ENCODE measurements at places on chromosomes 6 and 20.

- DNase-seq = no peak
Observed at GRCh38 chr20:42429761-42430458, 759.8 kb downstream of the PTPRT start.

GRCh38 chr6:36774331-36774730, 64.9 kb downstream of the CPNE5 start:
- DNase-seq = no peak

GRCh38 chr20:25252686-25253421, 5.0 kb downstream of the PYGB start:
- DNase-seq = no peak

- no peak for DNase-seq
Observed at GRCh38 chr6:145948328-145948727, 15.8 kb downstream of the SHPRH start.

DNA sequence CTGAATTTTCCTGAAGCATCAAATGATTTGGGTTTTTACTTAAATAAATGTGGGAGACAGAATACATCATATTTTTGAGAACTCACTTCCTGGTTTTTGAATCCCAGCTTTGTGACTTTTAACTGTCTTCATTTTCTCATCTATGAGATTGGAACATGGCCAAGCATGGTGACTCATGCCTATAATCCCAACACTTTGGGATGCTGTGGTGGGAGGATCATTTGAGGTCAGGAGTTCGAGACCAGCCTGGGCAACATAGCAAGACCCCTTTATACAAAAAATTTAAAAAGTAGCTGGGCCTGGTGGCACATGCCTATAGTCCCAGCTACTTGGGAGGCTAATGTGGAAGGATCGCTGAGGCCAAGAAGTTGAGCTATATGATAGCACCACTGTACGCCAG, 122.3 kb downstream of the QKI start:
- DNase-seq = no peak

- no peak for DNase-seq
Observed at GRCh38 chr6:118263921-118264486, 284.1 kb upstream of the PLN start.

DNA sequence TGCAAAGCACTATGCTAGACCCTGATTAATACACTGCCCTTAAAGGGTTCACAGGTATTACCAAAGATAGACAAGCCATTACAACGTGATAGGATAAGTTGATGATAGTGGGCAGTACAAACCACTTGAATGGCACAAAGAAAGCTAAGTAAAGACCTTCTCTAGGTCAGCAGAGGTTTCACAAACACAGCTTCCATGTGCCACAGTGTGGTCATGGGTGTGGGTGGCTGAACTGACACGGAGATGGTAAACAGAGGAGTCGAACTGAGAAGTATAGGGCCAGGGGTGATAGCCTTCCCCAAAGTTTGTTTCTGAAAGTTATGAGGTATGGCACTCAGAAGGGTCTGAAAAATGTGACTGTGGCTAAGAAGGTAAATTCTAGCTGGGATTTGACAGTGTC, 4.3 kb downstream of the ZBTB9 start:
- no peak for DNase-seq

GRCh38 chr20:57071954-57072583, 194.4 kb downstream of the BMP7 start:
- DNase-seq = no peak

DNA sequence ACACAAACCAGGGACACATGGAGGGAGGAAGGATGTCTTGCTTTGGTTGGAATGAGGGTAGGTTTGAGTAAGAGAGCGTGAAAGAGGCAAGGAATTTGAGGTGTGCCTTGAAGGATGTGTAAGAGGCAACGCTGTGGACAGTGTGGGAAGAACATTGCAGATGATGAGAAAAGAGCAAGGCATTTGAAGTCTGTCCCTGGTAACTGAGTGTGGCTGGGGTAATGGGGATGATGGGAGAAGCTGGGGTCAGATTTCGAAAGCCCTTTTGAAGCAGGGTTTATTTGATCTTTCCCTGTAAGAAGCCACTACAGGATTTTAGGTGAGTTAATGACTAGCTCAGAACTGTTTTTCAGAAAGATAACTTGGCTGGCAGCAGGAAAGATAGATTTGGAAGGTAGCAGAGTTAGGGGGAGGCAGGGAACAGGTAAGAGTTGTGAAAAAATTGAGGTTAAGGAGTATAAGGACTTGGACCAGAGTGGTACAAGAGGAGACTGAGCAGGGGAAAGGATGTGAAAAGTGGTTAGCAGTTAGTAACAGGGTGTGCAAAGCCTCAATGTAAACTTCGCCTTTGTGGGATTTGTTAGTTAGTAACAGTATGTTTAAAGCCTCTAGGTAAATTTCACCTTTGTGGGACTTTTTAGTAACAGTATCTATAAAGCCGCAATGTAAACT, 17.7 kb downstream of the UTRN start:
- DNase-seq = no peak

- DNase-seq = no peak
Observed at GRCh38 chr6:134376785-134377184, 58.9 kb upstream of the SGK1 start.

DNA sequence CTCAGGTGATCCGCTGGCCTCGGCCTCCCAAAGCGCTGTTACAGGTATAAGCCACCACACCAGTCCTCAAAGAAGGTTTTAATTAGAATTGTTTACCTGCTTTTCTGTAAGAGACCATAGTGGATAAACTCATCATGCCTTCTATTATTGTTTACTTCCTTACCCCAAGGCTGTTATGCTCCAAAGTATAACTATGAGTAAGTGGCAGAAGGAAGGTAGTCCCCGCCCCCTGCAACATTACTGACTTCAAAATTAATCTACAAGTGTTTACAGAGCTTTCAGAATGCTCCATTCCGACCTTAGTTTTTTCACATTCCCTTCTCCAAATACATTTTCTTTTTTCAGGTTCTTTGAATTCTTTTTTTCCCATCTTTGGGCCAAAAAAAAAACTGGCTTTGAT, 480.5 kb upstream of the NOX3 start:
- DNase-seq = no peak

DNA sequence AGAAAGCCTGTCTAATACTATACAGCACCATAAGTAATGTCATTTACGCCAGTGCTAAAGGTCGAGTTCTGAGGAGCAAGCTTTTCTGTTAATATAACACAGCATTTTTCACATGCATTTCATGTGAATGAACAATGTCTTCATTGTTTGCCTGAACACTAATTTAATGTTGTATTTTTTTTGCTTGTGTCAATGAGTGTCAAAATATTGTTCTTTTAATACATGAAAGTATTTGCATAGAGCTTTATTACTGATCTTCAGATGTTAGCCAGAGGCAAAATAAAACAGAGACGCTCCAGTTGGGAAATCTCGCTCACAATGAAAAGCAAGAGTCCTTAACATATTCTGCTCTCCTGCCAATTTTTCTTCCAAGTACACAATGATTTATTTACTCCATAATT, 151.8 kb downstream of the FOXC1 start:
- DNase-seq = no peak

DNA sequence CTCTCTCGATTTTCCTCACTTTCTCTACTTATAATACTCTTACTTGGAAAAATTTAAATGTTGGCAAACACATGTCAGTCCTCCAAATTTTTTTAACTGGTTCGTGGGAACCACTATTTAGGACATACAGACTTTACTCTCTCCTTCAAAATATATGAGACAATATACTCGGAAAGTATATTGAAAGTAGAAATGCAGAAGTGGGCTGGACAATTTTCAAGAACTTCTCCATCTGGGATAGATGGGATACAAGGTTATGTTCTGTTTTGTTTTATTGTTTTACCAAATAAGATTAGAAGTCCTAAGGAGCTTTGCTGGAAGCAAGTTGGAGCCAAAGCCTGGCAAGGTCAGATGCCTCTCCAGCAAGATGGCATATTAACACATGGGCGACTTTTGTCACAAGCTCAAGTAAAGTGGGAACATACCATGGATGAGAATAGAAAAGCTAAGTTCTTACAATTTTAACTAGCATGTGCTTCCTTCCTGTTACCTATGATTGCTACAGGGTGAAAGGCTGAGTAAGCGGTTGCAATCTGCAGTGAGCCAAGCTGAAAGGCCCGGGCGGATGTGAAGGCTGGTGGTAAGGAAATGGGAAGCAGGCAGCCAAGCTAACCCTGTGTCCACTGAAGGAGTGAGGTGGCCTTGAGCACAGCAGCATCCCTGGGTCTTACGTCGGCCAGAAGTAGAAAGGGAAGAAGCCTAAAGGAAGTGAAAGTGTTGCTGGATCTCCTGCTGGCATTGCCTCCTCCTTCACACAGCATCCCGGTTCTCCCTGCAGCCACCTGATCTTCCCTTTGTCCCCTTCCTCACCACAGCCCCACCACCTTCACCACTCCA, 7.1 kb downstream of the MAP3K5 start:
- peak; percentile 42 for DNase-seq

GRCh38 chr20:40197691-40198090, 491.3 kb downstream of the MAFB start:
- DNase-seq = no peak

DNA sequence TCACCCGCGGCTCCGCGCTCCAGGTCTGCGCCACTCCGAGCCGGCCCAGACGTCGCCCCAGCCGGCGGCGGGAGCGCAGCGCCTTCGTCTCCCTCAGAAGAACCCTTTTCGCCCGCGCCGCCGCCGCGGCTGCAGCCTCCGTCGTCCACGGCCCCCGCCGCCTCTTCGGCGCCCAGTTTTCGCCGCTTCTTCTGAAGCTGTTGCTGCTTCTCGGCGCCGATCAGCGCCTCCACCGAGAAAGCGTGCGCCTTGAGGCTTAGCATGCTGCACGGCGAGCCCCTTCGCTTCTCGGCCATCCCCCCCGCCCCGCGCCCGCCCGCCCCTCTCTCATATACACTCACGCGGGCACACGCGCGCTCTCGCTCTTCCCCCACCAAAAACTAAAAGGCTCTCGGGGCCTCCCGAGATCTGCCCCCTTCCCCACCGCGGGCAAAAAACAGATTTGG, 489 bp downstream of the TBX18 start:
- no peak for DNase-seq

- peak; percentile 81 for DNase-seq
Observed at GRCh38 chr6:111872401-111873177, 663 bp downstream of the FYN start.

DNA sequence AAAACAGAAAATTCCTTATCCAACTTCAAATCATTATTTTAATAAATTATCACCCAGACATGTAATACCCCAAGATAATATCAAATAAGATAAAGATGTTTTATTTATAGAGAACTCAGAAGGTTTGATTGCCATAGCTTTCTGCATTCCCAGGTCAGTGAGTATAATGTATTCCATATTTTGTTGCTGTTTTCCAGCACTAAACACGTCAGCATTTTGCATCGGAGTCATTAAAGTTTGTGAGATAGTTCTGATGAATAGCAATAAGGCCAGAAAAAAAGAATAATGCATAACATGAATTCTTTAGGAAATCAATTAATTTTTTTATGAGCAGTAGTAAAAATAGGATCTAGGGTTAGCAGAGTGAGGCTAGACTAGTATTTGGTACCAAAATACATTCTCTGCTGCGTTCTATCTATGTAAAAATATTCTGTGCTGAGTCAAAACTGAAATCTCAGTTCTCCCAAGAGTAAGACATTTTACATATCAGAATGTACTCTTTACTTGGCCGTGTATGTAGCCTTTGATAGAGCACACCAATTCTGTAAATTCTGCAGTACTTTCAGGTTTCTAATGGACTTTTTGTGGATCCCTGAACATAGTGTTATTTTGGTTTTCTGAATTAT, 269.9 kb upstream of the AGPAT4 start:
- DNase-seq = no peak

- DNase-seq = no peak
Observed at GRCh38 chr6:70667256-70667710, 400 bp upstream of the SMAP1 start.

Data from stimulated activated naive CD8-positive, alpha-beta T cell treated with anti-CD3 and anti-CD28 coated beads, Interleukin-15, Interleukin-2, amounts not matched to agents 100 U/mL and 50 U/mL, for 24 hours (primary cell).